ENCODE measurements at places on chromosomes 6 and 20. TPM values are rescaled to one million over a fixed set of nuclear protein-coding genes. Genes with fewer than 3 reads are reported as not detected.
A peak's percentile ranks its signal among the peaks of the same experiment; 100 is the strongest.

C20orf202 gene
- not detected for total RNA-seq

KHDC3L gene
- not detected for total RNA-seq

NNAT gene
- not detected for total RNA-seq

ZC2HC1B gene
- not detected for total RNA-seq

MAPK13 gene
- 7.7 TPM for total RNA-seq

CD164 gene
- 101 TPM for total RNA-seq

CALHM4 gene
- not detected for total RNA-seq

DNA sequence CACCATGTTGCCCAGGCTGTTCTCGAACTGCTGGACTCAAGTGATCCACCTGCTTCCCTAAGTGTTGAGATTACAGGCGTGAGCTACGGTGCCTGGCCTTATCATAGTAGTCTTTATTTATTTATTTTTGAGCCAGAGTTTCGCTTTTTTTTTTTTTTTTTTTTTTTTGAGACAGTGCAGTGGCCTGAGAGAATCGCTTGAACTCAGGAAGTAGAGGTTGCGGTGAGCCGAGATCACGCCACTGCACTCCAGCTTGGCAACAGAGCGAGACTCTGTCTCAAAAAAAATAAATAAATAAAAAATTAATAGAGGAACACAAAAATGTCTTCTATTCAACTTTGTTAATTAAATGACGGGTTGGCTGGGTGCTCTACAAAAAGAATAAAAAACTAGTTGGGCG is 12.9 kb downstream of the MAPRE1 start:
- H3K4me1 ChIP-seq = no peaks in the 10 kb centered on the region
- H3K27ac ChIP-seq = no peak overlapping the region
- DNase-seq = no peak
- H3K4me3 ChIP-seq = no peak overlapping the region
- H3K36me3 ChIP-seq = peaks cover 47% of the 10 kb centered on the region

- no peaks in the 10 kb centered on the region for H3K27me3 ChIP-seq
- no peak for DNase-seq
- no peak overlapping the region for H3K27ac ChIP-seq
- H3K4me3 ChIP-seq = no peak overlapping the region
- H3K36me3 ChIP-seq = no peaks in the 10 kb centered on the region
Measured at GRCh38 chr20:29409833-29410805, 1847.3 kb upstream of the DEFB115 start.

GRCh38 chr6:142942805-142943227 is 2.2 kb downstream of the HIVEP2 start:
- no peaks in the 10 kb centered on the region for H3K36me3 ChIP-seq
- peak overlapping the region; percentile 74 for H3K4me3 ChIP-seq
- peak overlapping the region; percentile 99 for H3K27ac ChIP-seq
- H3K27me3 ChIP-seq = no peaks in the 10 kb centered on the region
- H3K4me1 ChIP-seq = peaks cover 17% of the 10 kb centered on the region
- no peak for DNase-seq

DNA sequence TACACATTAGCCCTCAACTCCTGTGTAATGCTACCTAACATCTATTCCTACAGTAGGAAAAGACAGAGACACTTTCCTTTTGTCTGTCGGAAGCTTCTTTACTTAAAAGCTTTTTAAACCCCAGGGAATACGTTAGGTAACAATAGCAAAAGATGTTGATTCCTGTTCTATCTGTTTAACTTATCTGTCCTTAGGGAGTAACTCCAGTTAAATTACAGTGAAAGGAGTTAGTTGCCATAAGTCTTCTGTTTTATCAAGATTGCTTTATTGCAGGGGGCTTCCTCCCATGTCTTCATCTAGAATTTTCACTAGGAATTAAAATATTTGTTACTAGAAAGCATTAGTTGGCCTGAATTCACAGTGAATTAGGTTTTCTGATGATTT is 26.2 kb downstream of the TOP1 start:
- no peak overlapping the region for H3K4me3 ChIP-seq
- peaks cover 13% of the 10 kb centered on the region for H3K4me1 ChIP-seq
- H3K36me3 ChIP-seq = no peaks in the 10 kb centered on the region
- no peaks in the 10 kb centered on the region for H3K27me3 ChIP-seq
- no peak for DNase-seq

DNA sequence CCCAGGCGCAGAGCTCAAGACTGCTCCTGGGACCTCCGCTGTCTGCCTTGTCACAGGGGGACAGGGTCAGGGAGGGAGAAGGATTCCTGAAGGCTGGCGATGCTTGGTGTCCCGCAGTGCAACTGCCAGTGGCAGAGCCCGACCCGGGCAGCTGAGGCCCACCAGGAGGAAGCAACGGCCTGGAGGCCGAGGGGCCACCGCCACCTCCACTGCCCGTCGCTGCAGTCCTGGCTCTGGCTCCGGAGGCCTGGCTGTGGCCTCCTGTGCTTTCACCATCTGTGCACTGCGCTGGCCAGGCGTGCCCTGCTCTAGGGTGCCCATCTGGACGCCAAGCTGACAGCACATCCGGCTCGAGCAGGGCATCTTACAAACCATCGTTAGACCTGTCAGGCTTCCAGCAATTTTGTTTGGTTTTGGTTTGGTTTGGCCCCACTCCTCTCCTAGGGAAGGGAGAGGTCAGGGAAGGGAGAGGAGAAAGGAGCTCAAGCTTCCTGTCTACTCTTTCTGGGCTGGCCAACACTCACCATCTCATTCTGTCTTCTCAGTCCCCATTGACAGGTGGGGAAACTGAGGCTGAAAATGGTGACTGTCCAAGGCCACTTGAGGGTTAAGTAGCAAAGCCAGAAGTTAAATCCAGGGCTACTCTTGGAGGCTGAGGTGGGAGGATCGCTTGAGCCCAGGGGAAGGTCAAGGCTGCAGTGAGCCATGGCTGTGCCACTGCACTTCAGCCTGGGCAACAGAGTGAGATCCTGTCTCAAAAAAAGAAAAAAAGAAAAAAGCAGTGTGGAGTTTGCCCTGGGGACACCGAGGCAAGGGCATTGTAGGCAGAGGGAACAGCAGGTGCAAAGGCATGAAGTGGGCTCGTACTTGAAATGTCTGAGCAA is 37.7 kb upstream of the NOL4L start:
- no peaks in the 10 kb centered on the region for H3K36me3 ChIP-seq
- H3K27ac ChIP-seq = no peak overlapping the region
- H3K27me3 ChIP-seq = no peaks in the 10 kb centered on the region

- H3K27ac ChIP-seq = no peak overlapping the region
- no peak for DNase-seq
- H3K4me3 ChIP-seq = no peak overlapping the region
- peaks cover 33% of the 10 kb centered on the region for H3K36me3 ChIP-seq
- H3K4me1 ChIP-seq = peaks cover 2% of the 10 kb centered on the region
Measured at GRCh38 chr20:62156592-62157386, 13.2 kb downstream of the SS18L1 start.

DNA sequence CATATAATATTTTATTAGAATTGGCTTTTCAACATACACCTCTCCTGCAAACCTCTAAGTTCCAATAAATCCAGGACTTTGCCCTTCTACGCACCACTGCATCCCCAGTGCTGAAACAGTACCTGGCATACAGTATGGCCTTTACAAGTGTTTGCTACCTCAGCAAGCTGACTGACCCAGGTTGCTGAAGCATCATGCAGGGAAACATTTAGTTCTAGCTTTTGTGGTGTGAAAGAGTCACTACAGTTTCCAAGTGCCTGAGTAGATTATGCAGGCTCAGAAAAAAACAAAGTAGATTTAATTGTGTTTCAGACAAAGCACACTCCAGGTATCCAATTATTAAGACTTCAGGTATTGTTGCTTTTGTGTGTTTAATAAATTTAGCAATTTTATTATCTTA is 614.2 kb upstream of the NRSN1 start:
- DNase-seq = no peak
- H3K27me3 ChIP-seq = no peaks in the 10 kb centered on the region
- no peaks in the 10 kb centered on the region for H3K36me3 ChIP-seq
- no peaks in the 10 kb centered on the region for H3K4me1 ChIP-seq

- no peak overlapping the region for H3K4me3 ChIP-seq
- H3K27me3 ChIP-seq = no peaks in the 10 kb centered on the region
- H3K36me3 ChIP-seq = no peaks in the 10 kb centered on the region
- no peak overlapping the region for H3K27ac ChIP-seq
- DNase-seq = no peak
Measured at GRCh38 chr6:155154158-155154830, 109.5 kb upstream of the CLDN20 start.

DNA sequence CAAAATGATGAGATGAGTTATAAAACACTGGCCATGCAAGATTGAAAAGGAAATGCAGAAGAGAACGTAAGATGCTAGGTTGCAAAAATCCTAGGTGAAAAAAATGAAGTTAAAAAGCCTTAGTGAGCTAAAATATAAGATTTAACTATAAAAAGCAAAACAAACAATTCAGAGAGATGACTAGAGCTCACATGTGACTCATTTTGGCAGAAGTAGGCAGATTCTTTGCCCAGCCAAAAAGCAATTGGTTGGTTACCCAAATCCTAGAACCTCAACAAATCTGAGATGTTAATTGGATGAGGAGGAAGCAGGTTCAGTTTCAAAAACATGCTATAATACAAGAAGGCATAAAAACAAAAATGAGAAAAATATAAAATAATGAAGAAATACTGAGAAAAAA is 249.1 kb downstream of the OGFRL1 start:
- no peaks in the 10 kb centered on the region for H3K36me3 ChIP-seq
- no peak for DNase-seq
- H3K4me1 ChIP-seq = peaks cover 3% of the 10 kb centered on the region
- H3K27me3 ChIP-seq = no peaks in the 10 kb centered on the region
- H3K27ac ChIP-seq = no peak overlapping the region
- no peak overlapping the region for H3K4me3 ChIP-seq

- peaks cover 5% of the 10 kb centered on the region for H3K36me3 ChIP-seq
- H3K27ac ChIP-seq = peak overlapping the region; percentile 52
- no peak overlapping the region for H3K4me3 ChIP-seq
- no peaks in the 10 kb centered on the region for H3K4me1 ChIP-seq
- no peaks in the 10 kb centered on the region for H3K27me3 ChIP-seq
Measured at GRCh38 chr20:51661609-51662178, 106.5 kb downstream of the ATP9A start.

- H3K36me3 ChIP-seq = peaks cover 4% of the 10 kb centered on the region
- H3K27ac ChIP-seq = no peak overlapping the region
- no peaks in the 10 kb centered on the region for H3K27me3 ChIP-seq
- H3K4me3 ChIP-seq = no peak overlapping the region
Measured at GRCh38 chr6:115954740-115955139, 106.0 kb downstream of the FRK start.

DNA sequence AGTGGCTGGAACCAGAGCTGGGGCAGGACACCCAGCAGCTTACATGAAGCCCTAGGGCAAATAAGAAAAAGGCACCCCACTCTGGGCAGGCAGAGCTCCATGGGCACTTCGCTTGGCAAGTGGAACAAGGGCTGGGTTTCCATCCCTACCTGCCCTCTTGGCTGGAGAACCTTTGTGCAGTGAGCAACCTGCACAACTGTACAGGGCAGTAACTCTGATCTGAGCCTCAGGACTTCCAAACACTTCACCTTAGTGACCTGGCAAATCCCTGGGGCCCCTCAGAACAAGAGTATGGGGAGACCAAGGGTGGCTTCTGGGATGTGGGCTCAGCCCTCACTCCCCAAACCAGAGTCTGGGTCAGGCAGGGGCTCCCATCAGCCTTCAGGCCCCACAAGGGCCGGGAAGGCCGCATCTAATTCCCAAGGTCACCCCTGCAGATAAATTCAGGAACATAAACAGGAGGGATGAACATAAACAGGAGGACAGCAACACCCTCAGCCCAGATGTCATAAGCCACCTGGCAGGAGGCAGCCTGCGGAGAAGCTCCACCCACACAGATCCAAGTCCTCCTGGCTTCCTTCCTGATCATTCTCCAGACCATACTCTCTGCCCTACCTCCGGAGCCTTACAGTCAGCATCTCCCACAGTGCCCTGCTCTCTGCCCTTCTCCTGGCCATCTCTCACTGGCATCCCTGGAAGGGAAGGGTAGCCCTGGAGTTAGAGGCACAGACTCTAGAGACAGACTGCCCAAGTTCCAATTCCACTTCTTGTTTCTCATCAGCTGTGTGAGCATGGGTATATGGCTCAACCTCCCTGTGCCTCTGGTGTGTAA is 37.5 kb downstream of the HNF4A start:
- H3K27me3 ChIP-seq = no peaks in the 10 kb centered on the region
- H3K4me1 ChIP-seq = peaks cover 2% of the 10 kb centered on the region
- no peak for DNase-seq
- no peak overlapping the region for H3K4me3 ChIP-seq
- no peak overlapping the region for H3K27ac ChIP-seq

DNA sequence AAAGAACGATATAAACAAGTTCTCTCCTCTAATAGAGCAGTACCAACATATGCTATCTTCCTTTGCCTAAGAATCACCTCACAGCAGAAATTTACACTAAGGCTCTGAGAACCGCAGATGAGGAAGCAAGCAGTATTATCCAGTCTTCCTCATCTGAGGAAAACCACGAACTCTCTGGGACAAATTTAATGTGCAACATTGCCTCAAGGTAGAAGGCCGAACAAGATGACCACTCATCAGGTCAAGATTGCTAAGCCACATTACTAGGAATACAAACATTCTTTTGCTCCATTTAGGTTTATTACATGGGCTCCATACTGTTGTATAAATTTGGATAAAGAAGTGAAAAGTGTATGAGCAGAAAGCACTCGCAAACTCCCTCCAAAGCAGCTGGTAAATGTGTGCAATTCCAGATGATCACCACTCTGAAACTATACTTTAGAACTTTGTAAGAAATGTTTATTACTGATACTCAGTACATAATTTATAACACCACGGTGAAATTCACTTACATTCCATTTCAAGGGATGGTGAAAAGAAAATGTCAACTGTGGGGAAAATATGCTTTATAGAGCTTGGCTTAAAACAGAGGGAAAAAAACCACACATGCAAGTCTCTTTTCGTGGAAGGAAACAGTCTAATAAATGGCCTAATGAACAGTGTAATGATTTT is 398.4 kb downstream of the BTBD9 start:
- H3K27ac ChIP-seq = no peak overlapping the region
- H3K36me3 ChIP-seq = no peaks in the 10 kb centered on the region
- H3K4me3 ChIP-seq = no peak overlapping the region
- no peaks in the 10 kb centered on the region for H3K27me3 ChIP-seq
- DNase-seq = no peak

DNA sequence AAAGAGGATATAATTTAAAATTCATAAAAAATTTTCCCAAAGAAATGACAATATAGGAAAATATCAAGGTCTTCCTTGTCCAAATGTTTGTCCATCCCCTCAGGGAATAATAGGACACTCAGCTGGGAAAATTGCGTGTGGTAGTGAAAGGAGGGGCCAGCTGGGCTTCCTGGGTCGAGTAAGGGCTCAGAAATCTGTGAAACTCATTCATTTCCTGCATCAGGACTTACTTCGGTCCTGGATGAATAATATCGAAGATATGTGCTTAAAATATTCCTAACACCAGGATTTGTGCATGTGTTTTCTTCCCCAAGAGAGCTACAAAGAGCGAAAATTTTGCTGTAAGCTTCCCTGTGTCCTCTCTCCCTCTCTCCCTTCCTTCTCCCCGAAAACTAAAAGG is 118.2 kb upstream of the GJE1 start:
- peaks cover 5% of the 10 kb centered on the region for H3K4me1 ChIP-seq
- DNase-seq = no peak
- no peak overlapping the region for H3K27ac ChIP-seq
- H3K36me3 ChIP-seq = no peaks in the 10 kb centered on the region
- H3K4me3 ChIP-seq = no peak overlapping the region

- no peak overlapping the region for H3K4me3 ChIP-seq
- no peaks in the 10 kb centered on the region for H3K27me3 ChIP-seq
- DNase-seq = no peak
- H3K4me1 ChIP-seq = no peaks in the 10 kb centered on the region
- no peak overlapping the region for H3K27ac ChIP-seq
Measured at GRCh38 chr6:54981276-54981609, 134.7 kb downstream of the FAM83B start.

Measured in ascending aorta (tissue), 2 donors.